Activated naive CD8-positive, alpha-beta T cell treated with anti-CD3 and anti-CD28 coated beads for 36 hours (primary cell): ENCODE measurements at places on chromosomes 1 and 21.

- DNase-seq: no peak
Measured at GRCh38 chr1:164188497-164188896, 370.5 kb upstream of the PBX1 start.

DNA sequence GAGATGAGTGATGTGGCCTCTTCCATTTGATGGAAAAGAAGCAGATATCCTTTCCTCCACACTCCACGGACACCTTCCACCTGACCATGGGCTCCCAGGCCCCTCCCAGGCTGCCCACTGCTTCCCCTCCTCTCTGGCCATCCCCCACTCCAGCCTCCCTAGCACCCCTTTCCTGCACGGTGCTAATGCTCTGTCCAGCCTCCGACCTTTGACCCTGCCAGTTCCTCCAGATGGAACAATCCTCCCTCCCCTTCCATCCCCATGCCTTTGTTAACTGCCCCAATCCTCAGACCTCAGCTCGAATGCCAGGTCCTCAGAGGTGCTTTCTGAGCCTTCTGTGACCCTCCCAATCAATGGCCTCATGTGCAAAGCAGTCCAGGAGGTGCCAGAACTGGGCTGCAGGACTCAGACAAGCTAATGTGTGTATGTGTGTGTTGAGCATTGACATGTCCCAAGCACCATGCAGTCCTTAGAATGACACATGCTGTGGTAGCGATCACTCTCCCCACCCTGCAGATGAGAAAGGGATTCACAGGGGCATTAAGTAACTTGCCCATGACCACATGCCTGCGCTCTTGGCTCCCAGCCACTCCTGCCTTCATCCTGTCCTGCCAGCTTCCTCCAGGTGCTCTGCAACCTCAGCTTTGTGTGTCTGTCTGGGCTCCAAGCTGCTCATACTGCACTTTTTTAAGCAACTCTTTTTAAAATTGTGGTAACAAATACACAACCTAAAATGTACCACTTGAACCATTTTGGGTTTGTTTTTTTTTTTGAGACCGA, 63.5 kb upstream of the EDN2 start:
- no peak for DNase-seq

- DNase-seq: no peak
Measured at GRCh38 chr1:160963521-160963920, 8.9 kb upstream of the ITLN2 start.

DNA sequence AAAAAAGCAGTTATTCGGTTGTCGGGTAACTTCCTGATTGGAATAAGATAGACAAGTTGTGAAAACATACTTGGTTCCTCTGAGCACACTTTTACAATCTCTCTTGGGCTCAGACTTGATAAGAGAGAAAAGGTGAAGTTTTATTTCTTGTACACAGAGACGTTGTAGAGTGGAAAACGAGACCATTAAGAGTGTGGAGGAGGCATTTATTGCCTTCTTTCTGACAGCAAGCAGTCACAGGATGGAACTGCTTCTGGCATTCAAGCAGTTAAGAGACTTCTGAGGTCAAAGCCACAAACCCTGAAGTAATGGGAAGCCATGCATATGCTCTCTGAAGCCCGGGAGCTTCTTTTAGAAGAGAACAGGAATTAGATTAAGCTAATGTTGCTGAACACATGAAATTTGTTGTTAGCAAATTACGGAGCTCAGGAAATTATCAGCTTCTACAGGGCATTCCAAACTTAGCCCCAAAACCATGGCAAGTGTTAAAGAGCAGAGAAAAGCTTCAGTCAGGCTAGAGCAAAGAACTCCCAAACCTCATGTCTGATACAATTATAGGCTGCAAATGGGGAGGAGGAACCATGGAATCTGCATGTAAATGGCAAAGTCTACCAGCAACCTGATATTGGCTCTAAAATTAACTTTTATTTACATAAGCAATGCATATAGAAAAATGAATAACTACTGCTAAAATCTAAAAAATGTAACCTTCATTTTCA, 26.0 kb downstream of the S1PR1 start:
- no peak for DNase-seq

DNA sequence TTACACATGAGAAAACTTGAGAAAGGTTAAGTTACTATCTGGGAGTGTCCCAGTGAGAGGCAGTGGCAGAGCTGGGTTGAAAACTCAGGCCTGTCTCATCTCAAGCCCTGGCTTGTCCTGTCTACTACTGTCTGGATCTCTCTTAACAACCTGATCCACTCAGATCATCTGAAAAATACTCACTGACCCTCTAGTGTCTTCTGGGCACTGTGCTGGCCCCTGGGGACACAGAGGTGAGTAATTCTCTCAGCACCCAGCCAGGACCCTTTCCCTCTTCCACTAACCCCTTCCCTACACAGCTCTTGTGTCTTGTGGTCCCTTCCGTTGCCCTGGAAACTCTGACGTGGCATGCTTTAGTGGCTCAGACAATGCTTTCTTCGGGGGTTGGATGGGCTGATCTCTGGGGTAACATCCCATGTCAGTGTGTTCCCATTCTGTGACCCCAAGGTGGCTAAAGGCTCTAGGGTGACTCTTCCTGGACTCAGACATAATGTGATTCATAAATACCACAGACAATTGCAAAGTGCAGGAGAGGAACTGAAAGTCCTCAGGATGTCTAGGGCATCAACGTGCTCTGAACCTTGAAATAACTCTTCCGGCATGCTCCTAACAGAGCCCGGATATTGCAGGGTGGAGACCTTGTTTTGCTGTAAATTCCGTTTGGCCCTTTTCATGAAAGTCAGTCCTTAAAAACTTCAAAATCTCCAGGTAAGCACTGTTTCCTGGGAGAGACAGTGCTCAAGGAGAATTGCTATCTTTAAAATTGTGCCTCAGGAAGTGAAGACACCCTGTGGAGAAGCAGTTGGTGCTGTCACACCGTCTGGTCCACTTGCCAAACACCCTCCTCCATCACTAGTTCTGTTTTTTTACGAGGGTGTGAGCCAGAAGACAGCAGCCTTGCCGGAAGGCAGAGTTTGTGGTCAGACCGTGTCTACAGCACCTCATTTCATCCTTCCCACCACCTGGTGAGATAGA, 4.0 kb downstream of the SHISAL2A start:
- peak; percentile 75 for DNase-seq

GRCh38 chr1:162070094-162070748, 730 bp downstream of the NOS1AP start:
- peak; percentile 17 for DNase-seq

DNA sequence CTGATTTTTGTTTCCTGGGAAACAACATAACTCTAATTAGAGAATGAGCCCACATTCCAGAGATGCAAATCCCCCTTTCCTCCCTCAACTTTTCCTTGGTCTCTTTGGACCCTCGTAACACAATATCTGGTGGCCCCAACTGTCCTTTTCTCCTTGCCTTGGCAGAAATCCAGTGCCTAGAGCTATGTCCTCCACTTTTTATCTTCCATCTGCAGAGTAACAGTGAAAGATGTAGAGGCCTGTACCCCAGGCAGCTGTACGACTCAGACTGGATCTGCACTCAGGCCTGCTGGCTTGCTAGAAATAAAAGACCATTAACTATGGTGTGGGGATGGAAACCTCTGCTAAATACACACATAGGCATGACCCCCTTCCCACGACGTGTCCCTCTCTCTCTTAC, 72.0 kb downstream of the WARS2 start:
- DNase-seq: no peak

DNA sequence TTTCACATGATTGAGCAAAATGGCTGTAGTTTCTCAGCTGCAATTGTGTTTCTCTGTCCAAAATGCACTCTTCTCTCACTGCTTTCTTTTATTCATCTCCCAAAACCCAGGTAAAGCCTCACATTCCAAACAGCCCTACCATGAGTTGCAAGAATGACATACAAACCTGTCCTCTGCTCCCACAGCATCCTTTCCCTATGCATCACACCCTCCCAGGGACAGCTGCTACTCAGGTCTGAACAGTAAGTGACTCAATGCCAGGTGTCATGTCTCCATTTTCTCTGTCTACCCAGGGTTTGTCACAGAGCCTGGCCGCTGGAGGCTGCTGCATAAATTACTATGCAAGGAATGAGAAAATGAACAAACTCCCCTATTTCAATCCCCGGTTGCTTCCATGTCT, 118.5 kb downstream of the PLD5 start:
- no peak for DNase-seq

DNA sequence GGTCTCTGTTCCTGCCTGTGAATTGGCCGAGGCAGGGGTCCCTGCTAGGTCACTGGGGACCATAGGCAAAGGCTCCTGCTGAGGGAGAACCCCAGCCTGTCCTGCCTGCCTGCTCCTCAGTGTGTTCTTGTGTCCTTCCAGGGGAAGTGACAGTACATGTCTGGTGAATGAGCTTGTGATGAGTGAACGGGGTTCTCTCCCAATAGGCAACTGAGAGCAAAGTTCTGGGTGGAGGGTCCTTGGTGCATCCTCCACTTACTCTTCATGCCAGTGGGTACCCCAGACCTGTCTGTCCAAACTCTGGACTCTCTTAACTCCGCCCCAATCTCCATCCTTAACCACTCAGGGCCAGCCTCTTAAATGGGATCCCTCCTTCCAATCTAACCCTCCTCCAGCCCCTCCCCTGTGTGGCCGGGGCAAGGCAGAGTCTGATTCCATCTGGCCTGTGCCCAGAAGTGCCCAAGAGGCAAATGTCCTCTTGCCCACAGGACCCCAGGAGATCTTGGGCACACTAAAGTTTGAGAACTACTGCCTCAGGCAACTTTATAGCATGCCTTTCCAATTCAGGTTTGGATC, 2.0 kb downstream of the XKR8 start:
- DNase-seq: no peak

- DNase-seq: peak; percentile 57
Measured at GRCh38 chr1:13749543-13750341, 49.8 kb downstream of the PRDM2 start.

DNA sequence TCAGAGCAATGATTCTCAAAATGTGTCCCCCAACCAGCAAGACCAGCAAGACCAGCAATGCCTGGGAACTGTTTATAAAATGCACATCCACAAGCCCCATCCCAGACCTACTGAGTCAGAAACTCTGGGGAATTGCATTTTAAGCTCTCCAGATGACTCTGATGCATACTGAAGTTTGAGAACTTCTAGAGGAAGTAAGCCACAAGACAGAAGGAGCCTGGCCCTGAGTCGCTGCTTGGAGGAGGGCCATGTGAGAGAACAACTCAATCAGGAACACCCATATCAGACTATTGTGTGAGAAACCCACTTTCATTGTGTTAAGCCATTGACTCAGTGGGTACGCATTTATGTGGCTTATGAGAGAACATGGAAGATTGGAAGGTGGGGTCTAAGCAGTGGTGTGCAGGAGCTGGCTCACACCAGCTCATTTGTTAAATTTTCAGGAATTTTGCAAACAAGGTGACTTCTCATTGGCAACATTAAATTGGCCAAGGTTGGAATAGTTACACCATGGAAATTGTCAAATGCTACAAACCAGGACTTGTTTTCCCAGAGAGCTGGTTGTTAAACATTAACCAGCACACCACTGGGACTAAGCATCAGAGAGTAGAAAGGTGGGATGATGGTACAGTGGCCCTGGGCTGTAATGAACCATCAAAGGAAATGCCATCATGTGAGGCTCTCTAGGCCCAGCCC, 38.9 kb downstream of the ATP1A1 start:
- no peak for DNase-seq

DNA sequence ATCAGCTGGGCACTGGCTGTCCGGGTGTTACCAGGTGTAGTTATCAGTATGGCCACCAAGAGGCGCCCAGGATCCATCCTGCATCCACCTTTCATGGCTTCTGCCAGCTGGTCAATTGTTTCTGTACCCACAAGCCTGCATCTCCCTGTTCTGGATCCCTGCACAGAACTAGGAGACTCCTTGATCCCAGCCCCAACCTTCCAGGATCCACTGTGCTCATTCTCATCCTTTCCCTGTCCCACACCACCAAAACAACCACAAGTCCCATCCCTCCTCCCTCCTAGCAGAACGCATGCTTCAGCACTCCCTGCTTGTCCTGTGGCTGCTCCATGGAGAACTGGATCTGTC, 27.2 kb upstream of the FOXE3 start:
- DNase-seq: peak; percentile 31

DNA sequence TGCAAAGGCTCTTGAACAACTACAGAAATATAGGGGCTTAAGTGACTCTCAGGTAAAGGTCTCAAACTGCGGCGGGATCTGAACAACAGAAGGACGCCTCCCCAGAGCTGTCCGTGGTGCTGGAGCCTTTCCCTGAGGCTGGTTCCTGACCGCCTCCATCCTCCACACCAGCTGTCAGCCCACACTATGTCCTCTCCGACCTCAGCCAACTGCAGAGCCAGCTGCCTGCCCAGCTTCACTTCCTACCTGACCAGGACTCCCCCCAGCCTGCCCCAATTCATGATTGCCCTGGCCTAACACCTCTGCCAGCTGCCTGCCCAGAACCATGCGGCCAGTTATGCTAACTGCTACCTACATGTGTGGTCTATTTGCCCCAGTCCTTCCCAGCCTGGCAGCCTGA, 63.6 kb upstream of the ZC3H12A start:
- DNase-seq: peak; percentile 17

DNA sequence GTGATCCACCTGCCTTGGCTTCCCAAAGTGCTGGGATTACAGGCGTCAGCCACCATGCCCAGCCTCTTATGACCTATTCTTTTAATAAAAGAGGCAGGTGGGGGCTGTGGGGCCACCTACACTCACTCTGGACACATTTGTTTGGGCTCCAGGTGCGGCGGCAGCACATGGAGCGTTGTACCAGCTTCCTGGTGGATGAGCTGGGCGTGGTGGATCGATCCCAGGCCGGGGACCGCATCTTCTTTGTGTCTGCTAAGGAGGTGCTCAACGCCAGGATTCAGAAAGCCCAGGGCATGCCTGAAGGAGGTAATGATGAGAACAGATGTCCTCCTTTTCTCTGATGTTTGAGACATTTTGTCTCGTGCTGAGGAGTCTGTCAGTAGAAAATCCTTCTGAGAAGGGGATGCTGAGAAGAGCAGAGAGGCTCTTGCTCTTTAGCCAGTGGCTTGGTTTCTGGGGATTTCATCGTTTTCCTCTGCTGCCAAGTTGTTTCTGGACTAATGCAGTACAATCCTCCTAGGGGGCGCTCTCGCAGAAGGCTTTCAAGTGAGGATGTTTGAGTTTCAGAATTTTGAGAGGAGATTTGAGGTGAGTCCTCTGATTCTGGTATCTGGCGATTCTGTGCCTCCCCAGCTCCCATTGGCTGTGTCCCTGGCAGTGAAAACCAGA, 17.9 kb upstream of the MIIP start:
- DNase-seq: peak; percentile 44

GRCh38 chr1:214107322-214108096, 119.7 kb downstream of the PROX1 start:
- DNase-seq: no peak

- DNase-seq: peak; percentile 28
Measured at GRCh38 chr1:32014199-32014947, 705 bp downstream of the KHDRBS1 start.

DNA sequence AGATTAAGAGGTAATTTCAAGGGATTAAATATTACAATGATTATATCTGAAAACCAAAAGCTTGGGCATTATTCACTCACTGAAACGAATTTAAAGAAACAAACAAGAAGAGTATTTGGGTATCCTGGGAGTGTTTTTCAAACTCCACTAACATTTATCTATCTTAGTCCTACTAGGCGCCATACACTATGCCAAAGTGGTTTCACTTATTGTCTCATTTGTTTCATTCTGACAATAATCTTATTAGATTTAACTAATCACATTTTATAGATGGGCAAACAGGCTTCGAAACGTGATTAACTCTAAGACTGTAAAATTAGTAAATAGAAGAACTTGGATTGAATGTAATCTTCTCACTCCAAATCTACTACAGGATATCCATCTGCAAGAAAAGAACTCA, 25.4 kb downstream of the ASH1L start:
- DNase-seq: no peak

- no peak for DNase-seq
Measured at GRCh38 chr21:21003701-21004100, 5.5 kb downstream of the NCAM2 start.

GRCh38 chr1:155691992-155692528, 3.2 kb downstream of the DAP3 start:
- no peak for DNase-seq
